ENCODE measurements at places on chromosomes 2 and 18. TPM values are rescaled to one million over a fixed set of nuclear protein-coding genes. Genes with fewer than 3 reads are reported as not detected.
A peak's percentile ranks its signal among the peaks of the same experiment; 100 is the strongest.

MC2R gene
- not detected for total RNA-seq

ZNF512 gene
- total RNA-seq = 21.4 TPM

TNFAIP6 gene
- total RNA-seq = 43.1 TPM

CREG2 gene
- 0.36 TPM for total RNA-seq

CPO gene
- not detected for total RNA-seq

DTYMK gene
- 12.7 TPM for total RNA-seq

C2orf15 gene
- 0.59 TPM for total RNA-seq

MERTK gene
- 0.72 TPM for total RNA-seq

DNA sequence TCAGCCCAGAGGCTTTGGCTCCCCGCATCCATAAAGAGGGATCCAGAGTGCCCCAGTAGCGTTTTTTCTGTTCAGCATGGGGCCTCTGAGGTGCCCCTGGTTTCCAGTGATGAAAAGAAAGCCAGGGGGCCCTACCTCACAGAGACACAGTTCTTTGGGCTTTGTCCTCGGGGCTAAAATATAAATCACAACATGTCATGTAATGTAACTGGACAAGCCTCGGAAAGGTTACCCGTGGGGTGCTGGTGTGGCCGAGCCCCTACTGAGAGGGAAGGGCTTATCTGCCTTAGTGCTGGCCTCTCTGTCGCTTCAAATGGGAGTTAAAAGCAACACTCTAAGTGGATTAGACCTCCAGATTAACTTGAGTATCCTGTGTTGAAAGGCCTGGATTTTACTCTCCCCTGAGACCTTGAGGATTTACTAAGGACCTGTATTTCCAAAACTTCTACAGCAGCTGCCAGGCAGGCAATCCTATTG is 251.6 kb upstream of the APCDD1 start:
- H3K4me1 ChIP-seq = no peaks in the 10 kb centered on the region
- H3K36me3 ChIP-seq = no peaks in the 10 kb centered on the region
- H3K27ac ChIP-seq = no peak overlapping the region
- no peak overlapping the region for H3K4me3 ChIP-seq

DNA sequence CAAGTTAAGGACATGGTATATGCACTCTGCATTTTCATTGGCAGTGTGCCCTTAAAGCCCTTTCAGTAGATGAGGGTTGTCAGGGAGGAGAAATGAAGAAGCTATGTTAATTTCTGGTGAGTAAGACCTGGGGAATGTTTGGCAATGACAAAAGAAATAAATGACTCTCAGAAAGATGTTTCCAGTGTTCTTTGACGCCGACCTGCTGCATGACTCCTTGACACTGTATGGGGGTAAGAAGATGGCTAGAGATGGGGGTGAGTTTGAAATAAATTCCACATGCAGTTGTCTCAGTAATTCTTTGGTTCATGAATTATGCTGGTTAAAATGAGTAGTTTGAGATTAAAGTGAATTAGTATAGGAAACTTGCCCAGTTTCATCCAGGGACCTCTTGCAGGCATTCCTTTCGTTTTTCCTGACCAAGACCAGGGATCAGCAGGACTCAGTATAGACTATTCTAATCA is 5.9 kb downstream of the CCDC121 start:
- H3K27ac ChIP-seq = peak overlapping the region; percentile 35
- peak; percentile 90 for DNase-seq
- H3K27me3 ChIP-seq = no peaks in the 10 kb centered on the region
- H3K4me1 ChIP-seq = peaks cover 29% of the 10 kb centered on the region

DNA sequence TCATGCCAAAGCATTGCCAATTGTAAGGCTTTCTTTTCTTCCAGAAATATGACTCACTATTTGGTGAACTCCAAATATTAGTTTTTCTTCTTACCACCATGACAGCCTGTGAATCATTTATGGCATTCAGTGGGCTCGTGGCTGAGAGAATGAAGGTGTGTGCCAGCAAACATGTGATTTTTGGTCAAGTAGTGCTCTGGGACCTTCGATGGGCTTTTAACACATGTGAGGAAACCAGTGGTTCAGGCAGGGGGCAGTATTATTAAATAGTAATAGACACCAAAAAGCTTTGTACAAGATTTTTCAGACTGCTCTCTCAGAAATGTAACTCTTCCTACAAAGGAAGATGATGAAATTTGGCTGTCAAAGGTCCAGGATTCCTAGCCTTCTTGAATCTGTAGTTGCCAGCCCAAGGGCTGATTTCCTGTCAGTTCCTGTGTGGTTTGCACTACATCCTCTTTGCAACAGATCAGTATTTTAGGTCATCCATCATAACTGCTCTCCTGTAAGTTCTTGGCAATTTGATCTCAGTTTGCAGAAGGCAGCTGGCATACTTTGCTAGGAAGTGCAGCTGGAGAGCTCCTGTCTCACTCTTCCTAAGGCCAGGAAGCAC is 64.3 kb downstream of the BABAM2 start:
- H3K27me3 ChIP-seq = no peaks in the 10 kb centered on the region
- H3K4me1 ChIP-seq = peaks cover 65% of the 10 kb centered on the region
- no peak for DNase-seq
- H3K4me3 ChIP-seq = no peak overlapping the region
- no peaks in the 10 kb centered on the region for H3K36me3 ChIP-seq
- H3K27ac ChIP-seq = peak overlapping the region; percentile 95

- H3K36me3 ChIP-seq = no peaks in the 10 kb centered on the region
- H3K4me3 ChIP-seq = no peak overlapping the region
- no peak overlapping the region for H3K27ac ChIP-seq
- no peaks in the 10 kb centered on the region for H3K27me3 ChIP-seq
- no peaks in the 10 kb centered on the region for H3K4me1 ChIP-seq
Observed at GRCh38 chr18:25123438-25124232, 228.3 kb downstream of the ZNF521 start.

GRCh38 chr2:144480285-144480684 is 39.6 kb downstream of the ZEB2 start:
- H3K4me1 ChIP-seq = peaks cover 64% of the 10 kb centered on the region
- H3K4me3 ChIP-seq = no peak overlapping the region
- no peaks in the 10 kb centered on the region for H3K27me3 ChIP-seq
- peak overlapping the region; percentile 63 for H3K27ac ChIP-seq

- H3K27me3 ChIP-seq = no peaks in the 10 kb centered on the region
- H3K4me3 ChIP-seq = no peak overlapping the region
- peak overlapping the region; percentile 8 for H3K27ac ChIP-seq
- peaks cover 33% of the 10 kb centered on the region for H3K4me1 ChIP-seq
- no peak for DNase-seq
- no peaks in the 10 kb centered on the region for H3K36me3 ChIP-seq
Observed at GRCh38 chr18:2961821-2962220, 51.1 kb downstream of the LPIN2 start.

- no peak overlapping the region for H3K4me3 ChIP-seq
- DNase-seq = no peak
- no peaks in the 10 kb centered on the region for H3K4me1 ChIP-seq
- H3K36me3 ChIP-seq = no peaks in the 10 kb centered on the region
- H3K27me3 ChIP-seq = no peaks in the 10 kb centered on the region
Observed at GRCh38 chr2:222100704-222101699, 197.8 kb downstream of the PAX3 start.

DNA sequence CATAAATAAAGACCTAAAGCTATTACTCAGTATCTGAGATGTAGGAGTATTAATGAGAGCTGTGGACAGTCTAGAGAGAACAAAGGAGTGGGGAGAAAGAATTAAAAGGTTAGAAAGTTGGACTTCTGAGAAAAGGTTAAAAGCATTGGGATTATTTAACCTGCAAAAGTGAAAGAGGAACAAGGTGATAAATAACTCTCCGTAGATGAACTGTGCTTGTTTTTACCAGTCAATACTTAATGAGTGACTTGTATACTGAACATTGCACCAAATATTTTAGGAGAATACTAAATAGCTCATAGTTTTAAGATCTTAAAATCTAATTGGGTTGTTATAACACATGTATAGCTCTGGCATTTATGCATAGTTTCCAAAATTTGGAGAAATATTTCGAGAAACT is 137.5 kb downstream of the GPD2 start:
- H3K27me3 ChIP-seq = no peaks in the 10 kb centered on the region
- H3K27ac ChIP-seq = no peak overlapping the region
- H3K4me3 ChIP-seq = no peak overlapping the region

DNA sequence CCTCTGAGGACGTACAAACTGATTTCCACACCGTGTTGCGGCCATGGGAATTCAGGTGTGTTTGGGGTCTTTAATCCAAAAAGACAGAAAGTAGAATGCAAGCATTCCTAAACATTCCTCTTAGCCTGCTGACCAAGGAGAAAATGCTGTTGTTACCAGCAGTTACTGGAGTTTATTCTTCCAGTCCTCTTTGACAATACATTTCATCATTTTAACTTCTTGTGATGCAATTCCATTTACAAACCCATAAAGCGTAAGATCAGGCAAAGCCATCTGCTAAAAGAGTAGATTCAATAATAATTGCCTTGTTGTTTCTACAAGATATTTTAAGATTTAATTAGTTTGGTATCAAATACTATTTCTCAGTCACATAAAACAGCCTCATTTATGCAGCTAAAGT is 32.7 kb downstream of the SPIRE1 start:
- H3K4me3 ChIP-seq = no peak overlapping the region
- no peak for DNase-seq
- peaks cover 17% of the 10 kb centered on the region for H3K4me1 ChIP-seq
- no peaks in the 10 kb centered on the region for H3K36me3 ChIP-seq
- H3K27ac ChIP-seq = no peak overlapping the region

GRCh38 chr2:227677928-227678327 is 11.3 kb downstream of the SCYGR5 start:
- H3K4me3 ChIP-seq = no peak overlapping the region
- H3K27me3 ChIP-seq = no peaks in the 10 kb centered on the region
- H3K36me3 ChIP-seq = no peaks in the 10 kb centered on the region

- H3K4me3 ChIP-seq = no peak overlapping the region
- no peaks in the 10 kb centered on the region for H3K36me3 ChIP-seq
- H3K27ac ChIP-seq = no peak overlapping the region
- DNase-seq = no peak
- H3K27me3 ChIP-seq = no peaks in the 10 kb centered on the region
- no peaks in the 10 kb centered on the region for H3K4me1 ChIP-seq
Observed at GRCh38 chr18:74013955-74014354, 133.7 kb downstream of the FBXO15 start.

GRCh38 chr18:37619964-37620363 is 54.4 kb upstream of the CELF4 start:
- H3K27ac ChIP-seq = no peak overlapping the region
- no peak overlapping the region for H3K4me3 ChIP-seq
- DNase-seq = no peak
- H3K4me1 ChIP-seq = no peaks in the 10 kb centered on the region
- H3K36me3 ChIP-seq = no peaks in the 10 kb centered on the region

DNA sequence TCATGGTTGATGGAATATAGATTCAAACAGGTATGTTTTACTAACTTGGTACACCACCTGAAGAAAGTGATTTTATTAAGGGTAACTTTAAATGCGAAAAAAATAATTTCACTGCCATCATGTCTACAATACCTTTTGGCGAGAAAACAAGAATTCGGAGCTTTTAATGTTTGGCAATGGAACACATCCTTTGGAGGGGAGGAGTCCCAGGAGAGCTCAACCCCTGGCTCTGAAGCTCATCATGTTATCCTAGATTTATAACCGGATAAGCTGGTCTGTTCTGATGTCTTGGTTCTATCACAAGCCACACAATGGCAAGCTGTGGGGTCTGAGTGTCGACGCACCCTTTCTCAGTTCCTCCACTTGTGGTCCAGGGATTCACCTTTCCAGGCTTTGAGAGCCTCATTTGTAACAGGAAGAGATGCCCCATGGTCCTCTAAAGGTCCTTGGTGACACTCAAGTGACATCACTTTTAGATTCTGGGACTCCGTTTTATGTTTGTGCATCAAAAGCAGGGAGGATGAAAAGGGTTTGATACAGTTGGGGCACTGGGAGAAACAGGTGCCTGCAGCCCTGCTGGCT is 172.7 kb downstream of the BCL2 start:
- H3K27me3 ChIP-seq = no peaks in the 10 kb centered on the region
- no peak overlapping the region for H3K27ac ChIP-seq
- DNase-seq = no peak
- H3K4me3 ChIP-seq = no peak overlapping the region
- H3K4me1 ChIP-seq = peaks cover 11% of the 10 kb centered on the region

GRCh38 chr2:71934320-71934593 is 213.4 kb downstream of the CYP26B1 start:
- DNase-seq = no peak
- H3K36me3 ChIP-seq = no peaks in the 10 kb centered on the region
- H3K4me3 ChIP-seq = no peak overlapping the region

DNA sequence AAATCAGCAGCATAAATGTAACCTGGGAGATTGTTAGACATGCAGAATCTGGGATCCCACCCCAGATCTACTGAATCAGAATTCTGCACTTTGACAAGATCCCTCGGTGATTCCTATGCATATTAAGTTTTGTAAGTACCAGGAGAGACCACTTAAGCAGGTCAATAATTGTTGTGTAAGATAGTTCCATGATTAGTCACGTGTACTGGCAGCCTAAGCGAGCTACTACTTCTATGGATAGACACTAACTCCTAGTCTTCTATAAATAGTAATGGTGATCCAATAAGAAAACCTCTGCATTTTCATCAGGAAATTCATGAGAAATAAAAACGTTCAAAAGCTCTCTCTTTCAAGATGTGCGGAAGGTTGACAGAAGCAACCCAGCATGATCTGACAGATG is 988.2 kb upstream of the CHAC2 start:
- H3K36me3 ChIP-seq = no peaks in the 10 kb centered on the region
- no peak overlapping the region for H3K4me3 ChIP-seq
- no peaks in the 10 kb centered on the region for H3K4me1 ChIP-seq

DNA sequence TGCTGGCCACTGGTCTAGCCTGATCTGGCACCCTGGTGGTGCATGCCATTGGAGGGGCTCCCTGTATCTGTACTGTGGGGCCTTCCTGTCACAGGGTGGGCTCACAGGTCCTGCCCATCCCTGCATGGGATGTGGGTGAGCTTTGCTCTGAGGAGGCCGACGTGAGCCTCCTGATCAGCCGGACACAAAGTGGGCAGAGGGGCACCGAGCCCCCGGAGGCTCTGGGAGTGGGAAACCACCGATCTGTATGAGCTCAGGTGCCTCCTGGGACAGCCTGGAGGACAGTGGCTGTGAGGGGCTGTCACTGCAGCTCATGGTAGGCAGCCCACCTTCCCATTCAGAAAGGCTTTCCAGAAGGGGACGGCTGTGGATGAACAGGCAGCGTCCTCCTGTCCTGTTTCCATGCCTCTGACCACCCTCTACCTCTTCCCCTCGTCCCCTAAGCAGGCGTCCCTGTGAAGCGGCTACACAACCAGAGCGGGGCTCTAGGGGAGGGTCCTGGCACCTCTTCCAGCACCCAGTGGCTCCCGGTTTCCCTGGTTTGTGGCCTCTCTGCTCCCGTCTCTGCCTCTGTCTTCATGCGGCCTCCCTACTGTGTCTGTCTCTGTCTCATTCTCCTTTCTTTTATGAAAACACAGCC is 112.5 kb upstream of the OTOS start:
- peaks cover 14% of the 10 kb centered on the region for H3K4me1 ChIP-seq
- H3K27me3 ChIP-seq = no peaks in the 10 kb centered on the region
- H3K27ac ChIP-seq = no peak overlapping the region
- no peaks in the 10 kb centered on the region for H3K36me3 ChIP-seq
- DNase-seq = no peak
- no peak overlapping the region for H3K4me3 ChIP-seq

GRCh38 chr2:120831086-120831485 is 95.4 kb downstream of the GLI2 start:
- H3K4me1 ChIP-seq = peaks cover 11% of the 10 kb centered on the region
- no peaks in the 10 kb centered on the region for H3K36me3 ChIP-seq
- peak; percentile 38 for DNase-seq
- no peak overlapping the region for H3K27ac ChIP-seq
- no peaks in the 10 kb centered on the region for H3K27me3 ChIP-seq

- DNase-seq = peak; percentile 62
- no peak overlapping the region for H3K27ac ChIP-seq
- H3K27me3 ChIP-seq = no peaks in the 10 kb centered on the region
- H3K36me3 ChIP-seq = no peaks in the 10 kb centered on the region
- H3K4me3 ChIP-seq = peak overlapping the region; percentile 87
Observed at GRCh38 chr2:219159771-219160185, 837 bp downstream of the NHEJ1 start.

GRCh38 chr2:164667566-164667965 is 46.3 kb upstream of the GRB14 start:
- no peaks in the 10 kb centered on the region for H3K36me3 ChIP-seq
- no peak overlapping the region for H3K27ac ChIP-seq

Measured in osteoblast (primary cell).